NCI-H1436 (cell line): ENCODE measurements at places on chromosomes 2 and 18.
A peak's percentile ranks its signal among the peaks of the same experiment; 100 is the strongest.

DNA sequence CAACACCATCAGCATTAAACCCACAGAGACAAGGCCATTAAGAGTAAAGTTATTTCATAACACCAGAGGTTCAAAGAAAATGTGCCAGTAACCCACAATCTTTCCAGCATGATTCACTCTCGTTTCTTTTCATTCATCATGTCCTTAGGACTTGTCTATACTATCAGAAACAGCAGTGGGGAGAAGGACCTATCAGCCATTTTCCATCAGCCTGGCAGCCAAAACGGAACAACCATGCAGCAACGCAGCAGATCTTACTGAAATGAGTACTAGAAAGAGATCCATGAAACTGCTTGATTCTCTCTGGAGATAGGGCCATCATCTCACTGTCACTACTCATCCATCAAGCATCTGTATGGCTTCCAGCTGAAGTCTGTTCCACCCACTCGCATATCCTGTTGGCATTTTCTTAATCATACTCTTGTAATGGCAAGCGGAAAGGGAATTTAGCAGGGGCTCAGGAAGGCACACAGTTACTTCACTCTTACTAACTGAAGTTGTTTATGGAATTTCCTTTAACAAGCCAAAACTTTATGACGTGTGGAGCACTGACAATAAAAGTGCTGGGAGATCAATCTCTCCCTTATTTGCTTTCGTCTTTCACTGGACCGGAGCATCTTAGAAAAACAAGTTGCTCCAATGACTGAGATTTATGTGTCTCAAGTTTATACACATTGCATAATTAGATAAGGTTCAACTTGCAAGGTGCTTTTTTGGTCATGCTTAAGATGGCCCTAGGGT, 69.7 kb downstream of the EPHA4 start:
- DNase-seq, result no peak

DNA sequence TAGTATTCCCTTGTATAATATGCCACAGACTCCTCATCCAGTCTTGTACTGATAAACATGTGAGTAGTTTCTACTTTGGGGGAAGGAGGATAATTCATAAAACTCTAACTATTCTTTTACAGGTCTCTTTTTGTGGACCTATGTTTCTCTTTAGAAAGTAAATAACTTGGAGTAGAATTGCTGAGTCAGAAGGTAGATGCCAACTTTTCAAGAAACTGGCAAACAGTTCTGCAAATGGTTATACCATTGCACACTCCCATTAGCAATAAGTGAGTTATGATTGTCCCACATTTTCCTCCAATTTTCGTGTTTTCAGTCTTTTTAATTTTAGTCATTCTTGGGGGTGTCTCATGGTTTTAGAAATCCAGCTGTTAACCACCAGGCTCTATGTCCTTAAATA, 477.2 kb upstream of the LRRTM4 start:
- DNase-seq, result no peak

- DNase-seq, result peak; percentile 34
Observed at GRCh38 chr2:240819126-240819857, 727 bp downstream of the KIF1A start.

GRCh38 chr18:26021061-26021754, 69.2 kb downstream of the SS18 start:
- no peak for DNase-seq

- DNase-seq, result no peak
Observed at GRCh38 chr2:74041182-74041581, 56.5 kb downstream of the TET3 start.

DNA sequence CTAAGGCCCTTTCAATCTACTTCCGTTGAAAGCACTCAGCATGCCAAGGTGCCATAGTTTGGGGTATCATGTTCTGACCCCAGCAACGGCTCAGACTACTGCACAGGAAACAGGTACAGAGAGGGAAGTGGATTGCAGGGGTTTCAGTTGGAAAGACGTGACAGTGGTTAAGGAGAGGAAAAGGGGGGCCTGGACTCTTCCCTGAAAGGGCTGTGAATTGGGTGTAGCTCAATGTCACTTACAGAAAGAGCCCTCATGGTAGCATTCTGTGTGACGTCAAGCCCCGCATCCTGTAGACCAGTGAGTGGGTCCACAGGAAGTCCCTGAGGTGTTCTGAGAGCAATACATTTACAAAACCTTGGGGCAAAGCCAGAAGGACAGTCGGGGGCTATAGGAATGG, 121.5 kb upstream of the GYPC start:
- DNase-seq, result no peak

DNA sequence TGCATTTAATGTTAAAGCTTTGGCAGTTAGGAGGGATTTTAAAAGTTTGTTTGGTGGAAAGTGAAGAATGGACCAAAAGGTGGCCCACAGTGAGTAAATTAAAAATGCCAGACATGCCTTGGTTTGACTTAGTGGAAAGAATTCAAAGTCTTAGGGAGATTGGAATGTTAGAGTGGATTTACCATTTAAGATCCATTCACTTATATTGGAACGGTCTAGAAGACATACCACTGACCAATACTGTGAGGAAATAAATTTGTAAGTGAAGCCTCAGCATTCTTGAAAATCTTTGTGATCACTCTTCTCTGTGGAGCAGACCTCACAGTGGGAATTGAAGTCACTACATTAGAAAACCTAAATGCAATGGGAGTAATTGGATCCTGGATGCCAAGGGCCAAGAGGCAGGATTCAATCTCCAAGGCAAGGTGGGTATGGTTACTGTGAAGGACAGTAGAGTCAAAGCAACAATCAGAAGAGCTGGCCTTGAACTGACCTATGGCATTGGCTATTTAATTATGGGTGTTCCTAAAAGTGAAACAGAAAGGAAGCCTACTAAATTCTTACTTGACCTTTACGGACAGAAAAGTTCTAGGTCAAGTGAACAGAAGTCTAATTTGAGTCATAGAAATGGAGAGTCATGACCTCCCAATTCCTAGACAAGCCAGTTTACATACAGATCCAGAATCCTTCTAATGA, 40.2 kb upstream of the VRK2 start:
- DNase-seq, result no peak

DNA sequence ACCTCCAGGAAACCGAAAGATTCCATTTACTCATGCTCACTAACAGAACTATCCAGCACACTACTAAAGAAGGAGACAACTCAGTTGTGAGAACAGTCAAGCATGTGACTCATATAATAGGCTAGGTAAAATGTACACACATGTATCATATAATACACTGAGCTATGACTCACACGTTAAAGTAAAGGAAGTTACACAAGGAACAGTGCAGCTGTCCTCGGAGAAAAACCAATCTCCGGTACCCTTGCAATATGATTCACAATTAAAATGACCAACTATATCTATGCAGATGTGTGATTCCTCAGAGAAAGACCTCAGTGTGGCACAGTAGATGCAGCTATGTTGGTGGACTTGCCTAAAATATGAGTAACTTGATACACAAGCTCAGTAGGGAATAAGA, 76.5 kb downstream of the STRN start:
- peak; percentile 2 for DNase-seq

GRCh38 chr2:6970551-6970950, 53.3 kb downstream of the RNF144A start:
- DNase-seq, result no peak

DNA sequence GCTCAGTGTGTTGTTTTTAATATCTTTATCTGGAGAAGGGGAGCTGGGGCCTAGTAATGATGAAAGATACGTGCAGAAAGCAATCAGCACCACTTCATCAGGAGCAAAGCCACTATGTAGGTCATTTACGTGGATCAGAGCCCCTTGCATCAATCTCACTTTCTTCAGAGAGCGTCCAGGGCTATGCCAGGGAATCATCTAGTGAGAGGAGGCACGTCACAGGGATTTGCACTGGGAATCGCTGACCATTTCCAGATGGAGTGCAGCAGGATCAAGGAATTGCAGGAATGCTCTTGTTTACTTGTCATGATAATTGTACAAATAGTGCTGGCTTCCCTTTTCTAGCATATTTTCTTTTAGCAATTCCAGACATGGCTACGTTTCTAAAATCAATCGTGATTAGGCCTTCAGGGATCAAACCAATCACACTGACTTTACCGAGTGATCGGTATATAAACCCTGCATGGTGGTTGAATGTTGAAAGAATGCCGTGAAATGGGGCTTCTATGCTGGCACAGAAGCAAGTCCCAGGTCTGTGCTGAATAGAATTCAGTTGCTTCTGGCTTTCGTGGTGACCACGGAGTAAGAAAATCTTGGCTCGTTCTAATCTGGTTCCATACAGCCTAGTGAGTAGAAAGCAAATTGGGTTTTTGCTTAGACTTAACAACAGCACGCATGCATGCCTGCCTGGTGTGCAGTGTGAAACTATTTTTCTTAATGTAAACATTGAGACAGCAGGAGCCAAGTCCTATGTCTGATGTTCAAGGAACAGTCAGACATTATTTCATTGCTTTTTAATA, 122.8 kb downstream of the TMEM200C start:
- DNase-seq, result no peak
